ENCODE measurements at places on chromosomes 12 and 14.
A peak's percentile ranks its signal among the peaks of the same experiment; 100 is the strongest.

DNA sequence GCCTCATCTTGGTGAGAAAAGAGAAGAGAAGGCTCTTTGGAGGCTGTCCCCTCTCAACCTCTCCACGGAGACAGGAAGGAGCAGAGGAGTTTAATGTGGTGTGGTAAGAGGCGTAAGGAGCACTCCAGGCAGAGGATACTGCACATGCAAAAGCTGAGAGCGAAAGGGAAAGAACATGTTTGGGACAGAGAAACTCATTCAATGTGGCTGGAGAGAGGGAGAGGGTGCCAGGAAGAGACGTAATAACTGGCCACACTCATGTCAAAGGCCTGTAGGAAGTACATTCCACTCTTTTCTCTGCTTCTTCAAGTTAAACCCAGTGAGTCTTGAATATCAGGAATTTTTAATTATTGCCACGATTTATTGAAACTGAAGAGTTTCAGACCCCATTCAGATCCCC is 12.0 kb downstream of the VDR start:
- DNase-seq: no peak

DNA sequence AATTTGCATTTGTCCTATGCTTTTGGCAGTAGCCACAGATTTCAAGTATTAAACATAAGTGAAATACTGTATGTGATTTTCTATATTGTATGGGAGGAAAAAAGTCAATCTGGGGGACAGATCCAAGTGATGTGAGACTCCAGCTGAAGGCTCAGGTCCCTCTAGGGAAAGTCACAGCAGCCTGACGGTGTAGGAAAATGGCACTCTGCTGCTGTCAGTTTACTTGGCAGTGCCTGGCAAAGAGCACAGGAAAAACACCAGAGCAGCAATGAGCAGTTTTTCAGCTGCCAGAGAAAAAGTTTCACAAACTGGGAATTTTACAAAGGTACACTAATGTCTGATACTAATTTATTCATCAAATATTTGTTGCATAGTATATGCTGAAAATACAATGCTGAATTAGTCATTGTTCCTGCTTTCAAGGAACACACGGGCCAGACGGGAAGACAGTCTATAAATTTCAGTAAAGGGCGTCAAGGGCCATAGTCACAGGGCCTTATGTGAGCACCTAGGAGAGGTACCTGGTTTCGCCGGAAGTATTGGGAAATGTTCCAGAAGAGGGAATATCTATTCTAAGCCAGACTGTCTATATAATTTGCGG is 66.2 kb upstream of the SLC38A2 start:
- DNase-seq: no peak

- no peak for DNase-seq
These were observed 5.4 kb downstream of the KRT8 start for GRCh38 chr12:52899338-52900035.

GRCh38 chr14:22895402-22895801 is 12.4 kb downstream of the REM2 start:
- DNase-seq: no peak

- no peak for DNase-seq
These were observed 31.3 kb downstream of the FBXO34 start for GRCh38 chr14:55302367-55303124.

DNA sequence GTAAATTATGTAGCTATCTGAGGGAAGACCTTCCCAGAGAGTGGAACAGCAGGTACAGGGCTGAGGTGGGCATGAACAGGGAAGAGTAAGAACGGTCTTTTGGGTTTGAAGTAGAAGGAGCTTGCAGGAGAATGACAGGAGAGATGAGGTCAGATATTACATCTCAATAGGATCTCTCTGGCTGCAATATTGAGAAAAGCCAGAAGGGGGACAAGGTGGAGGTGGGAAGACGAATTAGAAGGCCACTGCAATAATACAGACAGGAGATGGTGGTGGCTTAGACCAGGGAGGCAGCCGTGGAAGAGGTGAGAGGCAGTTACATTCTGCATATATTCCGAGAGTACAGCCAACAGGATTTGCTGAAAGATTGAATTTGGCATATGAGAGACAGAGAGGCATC is 310.2 kb downstream of the APAF1 start:
- DNase-seq: peak; percentile 52

DNA sequence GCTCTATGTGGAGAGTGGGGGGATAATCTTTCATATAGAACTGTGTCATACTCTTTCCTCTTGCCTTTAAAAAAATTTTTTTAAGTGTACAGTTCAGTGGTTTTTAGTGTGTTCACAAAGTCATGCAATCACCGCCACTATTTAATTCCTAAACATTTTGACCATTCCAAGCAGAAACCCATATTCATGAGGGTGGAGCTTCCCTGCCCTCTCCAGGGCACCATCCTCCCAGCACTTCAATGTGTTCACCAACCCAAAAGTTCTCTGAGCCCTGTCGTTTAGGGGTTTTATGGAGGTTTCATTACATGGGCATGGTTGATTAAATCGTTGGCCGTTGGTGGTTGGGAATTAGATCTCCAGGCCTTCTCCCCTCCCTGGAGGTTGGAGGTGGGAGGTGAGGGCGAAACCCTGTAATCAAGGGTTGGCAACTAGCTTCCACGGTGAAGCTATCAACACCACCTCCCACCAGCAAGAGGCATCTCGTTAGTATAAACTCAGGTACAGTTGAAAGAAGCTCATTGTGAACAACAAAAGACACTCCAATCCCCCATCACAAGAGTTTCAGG is 42.8 kb upstream of the WNK1 start:
- no peak for DNase-seq

DNA sequence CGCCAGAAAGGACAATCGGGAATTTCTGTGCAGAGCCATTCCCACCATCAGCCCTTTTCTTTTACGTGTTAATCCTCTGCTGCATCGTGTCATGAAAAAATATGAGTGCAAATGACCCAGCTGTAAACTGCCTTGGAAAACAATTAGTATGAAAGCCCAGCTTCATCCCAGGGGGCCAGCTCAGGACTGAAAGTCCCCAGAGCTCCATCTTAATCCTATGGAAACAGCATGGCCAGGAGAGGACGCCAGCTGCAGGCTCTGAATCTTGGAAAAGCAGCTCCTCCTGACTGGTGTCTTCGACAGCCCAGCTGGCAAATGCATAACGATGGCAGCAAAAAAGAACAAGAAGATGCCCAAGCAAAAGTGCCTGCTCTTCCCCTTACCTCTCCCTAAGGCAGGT is 191.5 kb downstream of the NTF3 start:
- DNase-seq: no peak

GRCh38 chr14:68133856-68134255 is 314.3 kb downstream of the RAD51B start:
- no peak for DNase-seq

DNA sequence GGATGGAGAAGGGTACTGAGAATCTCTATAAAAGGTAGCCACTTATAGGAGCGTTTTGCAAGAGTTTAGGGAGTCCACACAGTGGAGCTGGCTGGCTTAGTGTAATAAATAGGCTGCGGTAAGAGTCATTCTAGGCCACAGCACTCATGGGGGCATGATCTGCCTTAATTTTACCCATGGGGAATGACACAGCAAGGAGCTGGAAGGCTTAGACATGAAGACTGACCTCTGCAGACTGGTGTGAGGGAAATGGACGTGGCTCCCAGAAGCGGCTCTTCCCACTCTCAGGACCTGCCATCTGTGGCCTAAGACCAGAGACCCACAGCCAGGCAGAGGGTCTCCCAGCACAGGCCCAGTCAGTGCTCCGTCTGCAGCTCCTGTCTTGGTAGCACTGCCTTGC is 173.3 kb downstream of the PPM1H start:
- DNase-seq: no peak

DNA sequence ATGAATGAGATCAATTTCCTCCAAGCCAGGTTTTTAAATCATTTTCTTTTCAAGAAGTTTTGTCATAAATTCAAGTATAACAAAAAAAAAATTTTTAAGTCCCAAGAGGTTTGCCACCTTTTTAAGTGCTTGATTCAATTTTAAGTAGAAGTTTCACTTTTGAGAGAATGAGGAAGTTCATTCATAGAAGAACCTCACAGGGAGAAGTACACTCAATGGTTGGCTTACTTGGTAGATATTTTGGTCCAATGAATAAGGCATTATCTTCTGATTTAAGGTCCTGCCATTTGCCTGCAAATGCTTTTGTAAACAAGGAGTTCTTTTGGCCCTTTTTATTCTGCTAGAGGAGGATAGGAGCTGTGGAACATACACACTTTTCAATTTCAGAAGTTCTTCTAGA is 96.7 kb upstream of the NOVA1 start:
- DNase-seq: no peak
